GM10248 (cell line): ENCODE measurements at places on chromosomes 2 and 18.

DNA sequence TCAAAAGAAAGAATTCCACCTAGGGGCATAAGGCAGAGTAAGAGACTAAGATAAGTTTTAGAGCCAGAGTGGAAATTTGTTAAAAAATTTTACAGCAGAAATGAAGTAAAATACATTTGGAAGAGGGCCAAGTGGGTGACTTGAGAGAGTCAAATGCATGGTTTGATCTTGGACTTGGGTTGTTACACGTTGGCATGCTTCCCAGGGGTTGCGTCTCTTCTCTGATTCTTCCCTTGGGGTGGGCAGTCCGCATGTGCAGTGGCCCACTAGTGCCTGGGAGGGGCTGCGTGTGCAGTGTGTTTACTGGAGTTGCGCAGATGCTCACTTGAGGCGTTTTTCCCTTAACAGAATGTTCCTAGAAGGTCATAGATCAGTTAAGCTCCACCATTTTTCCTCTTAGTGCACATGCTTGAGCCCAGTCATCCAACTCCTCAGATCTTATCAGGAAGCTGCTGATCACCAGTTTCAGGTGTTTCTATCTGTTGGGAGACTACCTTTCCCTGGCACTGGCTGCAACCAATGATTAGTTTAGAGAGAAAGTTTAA lies 13.1 kb downstream of the SEH1L start:
- DNase-seq, result no peak

GRCh38 chr18:7850446-7850845 lies 283.3 kb downstream of the PTPRM start:
- DNase-seq, result no peak

DNA sequence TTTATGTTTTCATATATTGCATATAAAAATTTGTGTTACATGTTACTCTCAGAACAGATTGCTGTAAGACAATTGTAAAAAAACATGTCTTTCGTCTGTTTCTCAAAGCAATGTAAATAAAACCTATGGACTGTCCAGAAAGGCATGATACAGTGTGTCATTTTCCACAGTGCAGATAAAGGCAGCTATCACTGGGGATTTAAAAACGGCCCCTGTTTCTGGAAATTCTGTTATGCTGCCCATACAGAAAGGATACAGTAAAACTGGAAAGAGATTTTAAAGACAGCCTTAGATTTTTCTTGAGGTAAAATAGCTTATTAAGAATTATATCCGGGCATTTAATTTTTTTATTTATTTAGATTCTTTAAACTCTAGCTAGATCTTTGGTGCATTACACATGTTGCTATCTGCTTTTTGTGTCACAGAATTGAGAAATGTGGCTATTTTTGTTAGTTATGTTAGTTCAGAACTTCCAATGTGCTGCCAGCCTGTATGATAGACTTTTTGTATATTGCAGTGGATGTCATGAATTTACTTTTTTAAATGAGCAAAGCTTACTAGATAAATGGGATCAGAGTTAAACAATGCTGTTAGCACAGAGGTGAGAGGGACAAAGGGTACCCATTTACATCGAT lies 859 bp upstream of the INO80D start:
- no peak for DNase-seq

- DNase-seq, result no peak
These were observed 109.4 kb downstream of the PARD3B start for GRCh38 chr2:204654669-204655068.

DNA sequence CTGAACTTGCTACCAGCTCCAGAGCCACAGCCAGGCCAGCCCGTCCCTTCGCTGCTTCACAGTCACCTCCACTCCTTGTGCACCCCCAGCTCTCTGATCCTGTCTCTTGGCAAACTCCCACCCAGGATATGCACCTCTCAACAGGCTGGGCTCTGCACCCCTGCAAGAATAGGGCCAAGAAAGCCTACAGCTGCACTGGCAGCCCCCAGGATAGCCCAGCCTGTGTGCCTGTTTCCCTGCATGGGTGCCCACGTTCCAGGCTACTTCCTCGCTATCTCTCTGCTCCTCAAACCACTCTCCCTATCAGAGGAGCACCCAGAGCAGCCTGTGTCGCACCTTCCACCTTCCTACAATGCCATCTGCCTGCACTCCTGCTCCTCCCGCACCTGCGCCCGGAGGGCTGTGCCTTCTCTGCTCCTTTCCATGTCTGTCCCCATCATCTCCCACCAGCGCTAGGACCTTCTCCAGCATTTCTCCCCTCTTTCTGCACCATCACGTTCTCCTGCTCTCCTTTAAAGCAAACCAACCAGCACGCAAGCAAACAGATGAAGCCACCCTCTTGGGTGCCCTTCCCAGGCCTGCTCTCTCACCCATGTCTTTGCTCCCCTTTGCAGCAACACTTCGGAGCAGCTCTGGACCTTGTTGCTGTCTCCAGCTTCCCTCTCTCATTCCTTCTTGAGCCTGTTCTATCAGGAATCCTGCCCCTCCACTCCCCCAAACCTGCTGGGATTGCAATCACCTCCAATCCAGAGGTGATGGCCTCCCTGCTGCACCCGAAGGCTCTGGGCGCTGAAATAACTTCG lies 313.2 kb upstream of the HS6ST1 start:
- DNase-seq, result no peak

GRCh38 chr2:1278861-1279260 lies 134.4 kb upstream of the TPO start:
- DNase-seq, result no peak

DNA sequence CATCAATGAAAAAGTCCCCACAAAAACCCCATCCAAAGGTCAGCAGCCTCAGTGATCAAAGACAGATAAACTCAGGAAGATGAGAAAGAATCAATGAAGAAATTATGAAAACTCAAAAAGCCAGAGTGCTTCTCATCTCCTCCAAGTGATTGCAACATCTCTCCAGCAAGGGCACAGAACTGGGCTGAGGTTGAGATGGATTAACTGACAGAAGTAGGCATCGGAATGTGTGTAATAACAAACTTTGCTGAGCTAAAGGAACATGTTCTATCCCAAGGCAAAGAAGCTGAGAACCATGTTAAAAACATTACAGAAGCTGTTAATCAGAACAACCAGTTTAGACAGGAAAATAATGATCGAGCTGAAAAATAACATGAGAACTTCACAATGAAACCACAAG lies 442.8 kb upstream of the SYT4 start:
- no peak for DNase-seq

GRCh38 chr2:176123411-176124109 lies 1.0 kb downstream of the HOXD9 start:
- DNase-seq, result no peak

- peak; percentile 48 for DNase-seq
These were observed 65.4 kb downstream of the DIS3L2 start for GRCh38 chr2:232026910-232027309.

DNA sequence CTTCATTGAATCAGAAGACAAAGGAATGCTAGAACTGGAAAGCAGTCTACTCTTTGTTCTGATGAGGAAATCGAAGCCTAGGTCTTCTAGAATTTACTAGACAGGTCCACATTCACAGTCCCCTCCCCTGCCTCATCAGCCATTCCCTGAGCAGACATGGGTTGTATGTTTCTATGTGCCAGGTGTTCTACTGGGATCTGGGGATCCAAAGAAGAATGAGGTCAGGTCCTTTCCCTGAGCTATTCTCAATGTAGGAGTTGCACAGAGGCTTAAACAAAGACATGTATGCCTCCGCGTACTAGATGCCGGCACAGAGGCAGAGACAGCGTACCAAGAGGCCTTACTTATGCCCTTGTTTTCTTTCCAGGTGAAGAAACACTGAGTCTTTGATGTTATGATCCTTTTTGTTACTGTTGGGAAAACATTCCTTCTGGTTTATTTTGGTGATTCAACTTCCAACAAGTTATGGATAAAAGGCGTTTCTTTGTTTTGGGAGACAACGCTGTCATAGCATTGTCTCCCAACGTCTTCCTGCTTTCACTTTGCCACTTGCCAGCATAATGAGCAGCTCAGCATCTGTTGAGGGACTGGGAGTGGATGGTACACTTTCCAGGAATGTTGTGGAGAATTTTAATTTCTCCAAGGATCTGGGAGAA lies 174.4 kb downstream of the ALPK2 start:
- DNase-seq, result no peak

DNA sequence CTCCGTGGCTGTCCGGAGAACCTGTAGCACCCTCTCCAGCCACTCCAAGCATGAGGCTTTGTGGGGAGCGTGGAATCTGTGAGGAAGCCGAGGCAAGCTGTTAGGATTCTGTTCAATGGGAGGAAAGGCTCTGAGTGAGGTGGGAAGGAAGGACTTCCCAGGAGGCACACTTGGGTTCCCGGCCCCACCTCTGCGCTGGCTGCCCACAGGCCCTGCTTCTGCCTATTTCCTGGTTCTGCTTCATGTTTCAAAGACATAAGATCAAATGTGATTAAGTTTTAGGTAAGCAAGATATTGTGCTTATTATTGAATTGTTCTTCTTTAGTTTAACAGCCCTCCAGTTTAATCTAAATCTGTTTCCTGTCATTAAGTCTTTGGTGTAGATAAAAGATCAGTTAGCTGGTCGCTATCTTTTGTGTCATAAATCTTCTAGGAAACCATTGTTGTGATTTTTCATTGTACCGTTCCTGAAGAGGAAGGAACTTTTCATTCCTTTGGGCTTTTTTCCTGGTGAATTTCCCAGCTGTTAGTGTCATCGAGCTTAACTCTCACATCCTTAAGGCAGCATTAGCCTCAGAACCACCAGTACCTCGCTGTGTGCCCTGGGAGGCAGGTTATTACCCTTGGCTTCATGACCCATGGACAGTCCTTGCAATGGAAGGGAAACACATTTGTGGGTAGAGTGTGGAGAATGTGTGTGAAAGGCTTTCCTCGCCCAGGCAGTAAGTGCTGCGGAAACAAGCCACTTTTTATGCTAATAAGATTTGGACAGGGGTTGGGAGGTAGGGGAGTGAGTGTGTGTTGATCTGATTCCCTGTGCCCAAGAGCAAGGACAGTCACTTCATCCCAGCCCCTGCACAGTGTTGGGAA lies 61.9 kb upstream of the ALPP start:
- DNase-seq, result no peak

GRCh38 chr2:34162231-34162630 lies 563.1 kb upstream of the FAM98A start:
- DNase-seq, result no peak

- DNase-seq, result no peak
These were observed 13.3 kb downstream of the HK2 start for GRCh38 chr2:74847070-74847858.

DNA sequence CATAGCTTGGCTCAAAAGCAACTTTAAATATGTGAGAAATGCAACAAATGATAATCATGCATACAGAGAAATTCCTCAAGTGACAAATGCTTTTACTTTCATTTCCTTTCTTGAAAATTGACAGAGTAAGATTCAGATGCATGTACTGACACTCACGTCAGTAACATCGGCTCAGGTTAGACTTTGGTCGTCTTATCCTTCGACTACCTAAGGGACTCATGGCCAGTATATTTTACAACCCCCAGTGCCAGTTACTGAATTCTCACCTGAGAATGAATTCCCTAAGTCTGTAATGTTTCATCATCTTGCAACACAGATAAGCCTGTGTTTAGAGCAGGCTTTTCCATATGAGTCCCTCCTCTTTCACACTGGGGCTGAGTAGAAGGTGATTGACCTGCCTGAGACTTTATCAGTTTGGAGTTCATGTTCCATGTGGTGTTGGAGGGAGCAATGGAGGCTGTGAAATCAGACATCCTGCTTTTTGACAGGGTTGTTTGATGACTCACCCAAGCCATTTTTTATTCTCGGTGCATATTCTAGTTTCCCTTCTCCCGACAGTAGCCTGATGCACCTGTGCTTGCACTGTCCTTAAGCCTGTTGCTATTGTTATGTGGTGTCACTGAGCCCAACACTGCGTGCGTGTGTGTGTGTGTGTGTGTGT lies 30.5 kb upstream of the ATP8B1 start:
- DNase-seq, result peak; percentile 36

GRCh38 chr2:134070281-134070741 lies 183.6 kb upstream of the MGAT5 start:
- no peak for DNase-seq

GRCh38 chr2:46134531-46135227 lies 162.5 kb upstream of the EPAS1 start:
- DNase-seq, result no peak

- no peak for DNase-seq
These were observed 21.9 kb downstream of the FER1L5 start for GRCh38 chr2:96664366-96664925.

GRCh38 chr18:2302628-2303516 lies 268.4 kb downstream of the METTL4 start:
- DNase-seq, result no peak

GRCh38 chr2:217857624-217858506 lies 144.9 kb downstream of the TNS1 start:
- no peak for DNase-seq

- peak; percentile 23 for DNase-seq
These were observed 132.9 kb upstream of the SIX2 start for GRCh38 chr2:45141883-45142866.

- no peak for DNase-seq
These were observed 79.2 kb upstream of the MYO3B start for GRCh38 chr2:170098626-170099312.

GRCh38 chr2:227813562-227814353 lies at the start of gene CCL20:
TSS of gene CCL20 (plus strand) at chr2:227813842. CDS start at chr2:227813912, 70 bp downstream.
- no peak for DNase-seq

DNA sequence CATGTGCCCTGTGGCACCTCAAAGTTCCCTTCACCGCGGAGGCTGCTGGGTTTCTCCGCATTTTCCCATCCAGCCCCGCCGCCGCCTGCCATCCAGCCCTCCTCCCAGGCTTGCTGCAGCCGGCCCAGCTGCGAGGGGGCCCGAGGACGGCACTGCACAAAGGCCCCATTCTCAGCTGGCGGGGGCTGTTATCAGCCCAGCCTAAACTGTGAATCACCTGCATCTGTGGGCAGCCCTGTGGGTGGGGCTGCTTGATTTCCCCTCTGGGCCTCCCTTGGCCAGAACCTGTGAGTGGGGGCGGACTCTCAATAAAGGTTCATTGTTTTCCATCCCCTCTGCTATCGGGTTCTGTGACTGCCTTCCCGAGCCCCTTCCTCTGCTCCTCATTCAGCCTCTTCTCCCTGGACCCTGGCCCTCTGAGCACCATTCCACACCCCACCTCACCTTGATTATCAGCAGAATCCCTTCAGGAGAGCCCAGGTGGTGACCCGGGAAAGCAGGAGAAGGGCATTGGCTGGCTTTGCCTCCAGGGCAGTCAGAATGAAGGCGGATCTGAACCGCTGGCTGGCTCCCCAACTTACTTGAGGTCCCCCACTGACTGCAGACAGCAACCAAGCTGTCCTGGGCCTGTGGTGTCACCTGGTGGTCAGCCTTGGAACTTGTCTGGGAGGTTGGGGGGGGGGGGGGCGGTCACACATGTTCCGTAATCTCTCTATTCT lies 204.5 kb downstream of the ZFP36L2 start:
- no peak for DNase-seq

DNA sequence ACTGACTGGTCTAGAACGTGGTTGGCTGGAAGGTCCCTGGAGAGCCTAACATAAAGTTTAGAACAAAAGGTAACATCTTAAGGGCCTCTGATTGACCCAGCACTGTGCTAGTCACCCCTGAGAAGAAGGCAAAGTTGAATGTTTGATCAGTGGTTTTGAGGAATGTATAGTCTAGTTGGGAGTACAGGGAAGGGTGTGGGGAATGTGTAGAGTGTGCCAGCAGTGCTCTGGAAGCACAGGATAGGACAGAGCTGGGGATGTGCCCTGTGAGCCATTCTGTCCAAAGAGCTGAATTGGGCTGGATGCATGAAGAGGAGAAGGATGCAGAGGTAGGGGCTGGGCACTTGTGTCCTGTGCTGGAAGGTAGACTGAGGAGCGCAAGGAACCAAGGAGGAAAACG lies 41.0 kb upstream of the DOCK10 start:
- no peak for DNase-seq

GRCh38 chr2:141611176-141611571 lies 519.6 kb downstream of the LRP1B start:
- DNase-seq, result no peak
